ENCODE measurements at places on chromosomes 13 and 19.

GRCh38 chr19:13707915-13708314 lies 56.4 kb upstream of the MRI1 start:
- H3K4me1 ChIP-seq = no peaks in the 10 kb centered on the region
- H3K27ac ChIP-seq = no peak overlapping the region
- DNase-seq = no peak
- H3K27me3 ChIP-seq = no peaks in the 10 kb centered on the region
- no peaks in the 10 kb centered on the region for H3K36me3 ChIP-seq

- no peaks in the 10 kb centered on the region for H3K36me3 ChIP-seq
- peaks cover 9% of the 10 kb centered on the region for H3K4me1 ChIP-seq
- H3K27me3 ChIP-seq = peaks cover 25% of the 10 kb centered on the region
- DNase-seq = peak; percentile 84
- H3K4me3 ChIP-seq = peak within 1 kb of the TSS; percentile 29
Measured at GRCh38 chr19:4534836-4535658, at the start of gene PLIN5. PLIN5 (minus strand) TSS chr19:4535224; CDS start chr19:4534074, 1,150 bp downstream.

DNA sequence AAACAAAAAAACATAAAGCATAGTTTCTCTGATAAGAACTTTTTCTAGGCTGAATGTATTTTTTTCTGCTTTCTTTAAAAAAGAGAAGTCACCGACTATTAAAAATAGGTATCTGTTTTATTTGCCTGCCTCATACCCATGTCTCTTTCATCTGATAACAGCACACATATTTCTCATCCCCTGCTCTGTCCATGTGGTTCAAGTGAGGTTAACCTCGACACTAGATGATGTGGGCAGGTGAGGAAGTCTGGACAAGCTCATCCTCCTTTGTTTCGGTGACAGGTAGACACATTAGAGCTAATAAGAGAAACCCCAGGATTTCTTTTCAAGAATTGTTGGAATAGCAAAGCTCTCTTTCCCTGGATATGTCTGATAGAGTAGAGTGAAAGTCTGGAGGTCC lies 222.7 kb downstream of the GPC5 start:
- no peaks in the 10 kb centered on the region for H3K4me1 ChIP-seq
- no peak overlapping the region for H3K27ac ChIP-seq
- H3K27me3 ChIP-seq = no peaks in the 10 kb centered on the region

GRCh38 chr13:60000081-60000480 lies 163.6 kb downstream of the DIAPH3 start:
- DNase-seq = no peak
- H3K27ac ChIP-seq = no peak overlapping the region
- no peaks in the 10 kb centered on the region for H3K36me3 ChIP-seq
- no peak overlapping the region for H3K4me3 ChIP-seq
- peaks cover 8% of the 10 kb centered on the region for H3K4me1 ChIP-seq

- no peaks in the 10 kb centered on the region for H3K27me3 ChIP-seq
- no peak overlapping the region for H3K4me3 ChIP-seq
- H3K4me1 ChIP-seq = no peaks in the 10 kb centered on the region
- H3K36me3 ChIP-seq = no peaks in the 10 kb centered on the region
- H3K27ac ChIP-seq = no peak overlapping the region
Measured at GRCh38 chr19:29745253-29745652, 30.2 kb upstream of the C19orf12 start.

DNA sequence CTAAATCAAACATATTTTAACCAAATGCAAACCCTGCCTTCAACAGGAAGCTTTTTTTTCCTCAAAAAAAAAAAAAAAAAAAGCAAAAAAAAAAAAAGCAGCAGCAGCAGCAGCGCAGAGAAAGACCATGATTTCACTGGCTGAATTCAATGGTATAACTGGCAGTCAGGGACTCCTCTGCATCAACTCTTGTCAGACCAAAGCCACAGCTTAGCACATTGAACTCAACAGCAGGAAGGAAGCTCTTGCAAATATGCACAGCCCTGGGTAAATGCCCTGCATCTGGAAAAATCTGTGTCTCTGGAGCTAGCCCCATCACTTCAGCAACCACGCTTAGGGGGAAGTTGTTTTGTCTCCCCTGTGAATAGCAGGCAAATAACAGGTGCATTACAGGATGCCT lies 17.6 kb upstream of the DHRS12 start:
- no peak for DNase-seq
- no peak overlapping the region for H3K4me3 ChIP-seq
- peaks cover 18% of the 10 kb centered on the region for H3K4me1 ChIP-seq
- no peaks in the 10 kb centered on the region for H3K27me3 ChIP-seq
- peak overlapping the region; percentile 30 for H3K27ac ChIP-seq

- H3K27ac ChIP-seq = peak overlapping the region; percentile 100
- H3K4me1 ChIP-seq = peaks cover 51% of the 10 kb centered on the region
- no peaks in the 10 kb centered on the region for H3K27me3 ChIP-seq
- H3K4me3 ChIP-seq = peak overlapping the region; percentile 98
- peak; percentile 90 for DNase-seq
Measured at GRCh38 chr13:40664350-40665125, 1.9 kb downstream of the FOXO1 start.

DNA sequence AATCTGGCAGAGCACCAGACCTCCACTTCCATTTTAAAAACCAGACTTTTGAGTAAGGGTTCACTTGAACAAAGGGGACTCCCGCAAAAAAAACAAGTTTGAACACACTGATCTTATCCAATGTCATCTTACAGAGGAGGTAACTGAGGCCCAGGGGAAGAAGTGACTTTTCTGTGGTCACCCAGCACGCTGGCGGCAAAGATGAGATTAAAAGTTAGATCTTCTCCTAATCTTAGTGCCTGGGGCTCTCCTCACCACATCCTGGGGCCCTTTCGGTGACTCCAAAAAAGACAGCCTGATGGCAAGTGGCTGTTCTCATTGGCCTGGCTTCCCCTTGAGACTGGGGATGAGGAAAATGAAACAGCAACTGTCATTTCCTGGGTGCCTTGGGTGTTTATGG lies 101.8 kb upstream of the ZNF98 start:
- no peak overlapping the region for H3K27ac ChIP-seq
- no peaks in the 10 kb centered on the region for H3K36me3 ChIP-seq
- DNase-seq = no peak
- H3K4me1 ChIP-seq = no peaks in the 10 kb centered on the region
- no peak overlapping the region for H3K4me3 ChIP-seq
- no peaks in the 10 kb centered on the region for H3K27me3 ChIP-seq

GRCh38 chr19:19185853-19186740 lies 5.9 kb downstream of the BORCS8 start:
- H3K4me1 ChIP-seq = peaks cover 19% of the 10 kb centered on the region
- DNase-seq = peak; percentile 57
- H3K4me3 ChIP-seq = no peak overlapping the region

GRCh38 chr13:110535526-110535925 lies 26.0 kb downstream of the RAB20 start:
- no peaks in the 10 kb centered on the region for H3K27me3 ChIP-seq
- H3K4me1 ChIP-seq = peaks cover 21% of the 10 kb centered on the region
- H3K4me3 ChIP-seq = no peak overlapping the region
- no peak for DNase-seq

DNA sequence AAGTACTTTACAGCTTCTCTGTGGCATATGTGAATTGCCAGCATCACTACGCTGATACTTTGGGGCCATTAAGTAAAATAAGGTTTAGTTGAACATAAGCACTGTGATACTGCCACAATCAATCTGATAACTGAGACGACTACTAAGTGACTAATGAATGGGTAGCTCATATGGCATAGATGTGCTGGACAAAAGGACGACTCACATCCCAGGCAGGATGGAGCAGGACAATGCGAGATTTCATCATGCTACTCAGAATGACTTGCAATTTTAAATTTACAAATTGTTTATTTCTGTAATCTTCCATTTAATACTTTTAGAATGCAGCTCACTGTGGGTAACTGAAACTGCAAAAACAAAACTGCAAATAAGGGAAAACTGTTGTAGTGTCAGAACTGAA lies 13.6 kb downstream of the CCDC122 start:
- H3K4me3 ChIP-seq = no peak overlapping the region
- no peak overlapping the region for H3K27ac ChIP-seq
- no peaks in the 10 kb centered on the region for H3K27me3 ChIP-seq
- no peaks in the 10 kb centered on the region for H3K36me3 ChIP-seq
- no peak for DNase-seq
